ENCODE measurements at places on chromosomes 12 and 14.

DNA sequence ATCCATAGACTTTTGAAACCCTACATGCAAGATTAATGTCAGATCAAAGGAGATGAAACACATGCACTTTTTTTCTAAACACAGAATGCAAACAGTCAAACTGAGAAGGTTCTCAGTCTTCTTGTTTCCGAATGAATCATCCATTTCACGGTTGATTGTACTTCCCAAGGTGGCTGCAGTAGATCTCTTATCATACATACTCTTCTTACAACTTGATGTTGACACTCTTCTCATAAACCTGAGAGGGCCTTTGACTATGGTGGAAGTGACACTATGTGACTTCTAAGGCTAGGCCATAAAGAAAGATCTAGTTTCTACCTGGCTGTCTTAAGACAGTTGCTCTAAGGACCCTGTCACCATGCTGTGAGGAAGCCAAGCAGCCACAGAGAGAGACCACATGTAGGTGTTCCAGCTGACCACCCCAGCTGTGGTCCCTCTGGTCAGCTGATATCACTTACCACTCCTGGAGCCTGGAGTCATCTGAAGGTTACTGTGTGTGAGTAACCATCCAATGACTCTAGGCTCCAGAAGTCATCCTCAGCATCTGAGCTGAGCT lies 67.2 kb upstream of the HMGA2 start:
- DNase-seq = no peak

DNA sequence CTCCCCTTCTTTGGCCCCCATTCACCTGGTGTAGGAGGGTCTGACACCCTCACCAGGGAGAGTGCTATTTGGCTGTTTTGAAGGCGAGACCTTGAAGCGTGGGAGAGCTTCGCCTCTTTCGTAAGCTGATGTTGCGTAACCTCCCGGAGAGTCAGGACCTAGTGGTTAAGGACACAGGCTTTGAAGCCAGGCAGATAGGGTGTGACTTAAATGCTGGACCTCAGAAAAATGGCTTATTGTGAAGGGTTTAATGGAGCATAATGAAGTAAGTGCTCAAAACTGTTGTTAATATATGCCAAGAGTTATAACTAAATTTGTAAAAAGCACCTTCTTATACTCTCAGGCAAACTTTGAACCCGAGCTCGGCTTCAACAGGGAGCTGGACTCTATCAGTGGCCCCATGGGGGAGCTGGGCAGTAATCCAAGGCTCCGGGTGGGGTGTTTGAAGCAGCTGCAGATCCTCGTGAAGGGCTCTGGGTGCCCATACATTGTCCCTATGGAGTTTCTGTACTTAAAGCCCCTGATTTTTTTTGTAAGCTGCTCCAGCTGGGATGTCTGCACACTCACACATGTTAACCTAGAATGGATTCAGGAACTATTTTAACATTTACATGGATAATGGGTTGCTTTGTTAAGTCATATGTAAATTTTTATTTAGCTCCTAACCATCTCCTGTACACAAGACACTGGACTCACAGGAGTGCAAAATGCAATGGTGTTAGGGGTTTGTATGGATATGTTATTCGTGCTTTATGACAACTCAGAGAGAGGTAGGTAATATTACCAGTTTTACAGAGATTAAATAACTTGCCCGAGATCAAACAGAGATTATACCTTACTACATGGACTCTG lies 26.0 kb downstream of the PPFIBP1 start:
- DNase-seq = peak; percentile 31

DNA sequence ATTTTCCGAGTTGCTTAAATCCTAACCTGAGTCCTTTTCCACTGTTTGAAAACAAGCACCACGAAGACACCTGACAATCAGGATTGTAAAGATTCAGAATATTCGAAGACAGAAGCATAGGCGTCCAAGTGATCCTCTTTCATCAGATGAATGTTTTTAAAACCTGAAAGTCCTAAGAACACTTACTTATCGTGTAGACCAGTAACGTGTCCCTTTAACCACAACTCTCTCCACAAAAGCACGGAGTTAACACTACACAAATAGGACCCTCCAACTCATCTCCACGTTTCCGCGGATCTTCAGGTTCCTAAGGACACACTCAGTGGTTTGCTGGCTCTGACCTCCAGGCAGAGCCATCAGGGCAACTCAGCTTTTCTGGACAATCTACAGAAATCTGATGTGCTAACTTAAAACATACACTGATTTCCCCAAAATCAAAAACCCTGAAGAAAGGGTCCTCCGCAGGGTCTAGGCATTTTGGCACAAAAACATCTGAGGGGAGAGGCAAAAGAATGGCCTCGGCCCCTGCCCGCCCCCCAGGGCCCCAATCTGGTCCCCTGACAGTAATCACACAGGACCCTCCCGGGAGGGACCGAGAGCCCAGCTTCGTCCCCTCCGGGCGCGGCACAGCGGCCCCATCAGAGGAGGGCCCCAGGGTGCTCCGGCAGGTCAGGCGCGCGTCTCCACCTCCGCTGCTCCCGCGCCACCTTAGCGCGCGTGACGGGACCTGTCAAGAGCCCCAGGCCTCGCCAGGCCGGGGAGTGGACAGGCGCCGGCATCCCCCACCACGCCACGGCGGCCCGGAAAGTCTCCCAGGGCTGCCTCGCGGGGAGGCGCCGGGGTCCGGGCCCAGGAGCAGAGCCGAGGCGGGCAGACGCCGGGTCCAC lies 925 bp downstream of the DICER1 start:
- no peak for DNase-seq

DNA sequence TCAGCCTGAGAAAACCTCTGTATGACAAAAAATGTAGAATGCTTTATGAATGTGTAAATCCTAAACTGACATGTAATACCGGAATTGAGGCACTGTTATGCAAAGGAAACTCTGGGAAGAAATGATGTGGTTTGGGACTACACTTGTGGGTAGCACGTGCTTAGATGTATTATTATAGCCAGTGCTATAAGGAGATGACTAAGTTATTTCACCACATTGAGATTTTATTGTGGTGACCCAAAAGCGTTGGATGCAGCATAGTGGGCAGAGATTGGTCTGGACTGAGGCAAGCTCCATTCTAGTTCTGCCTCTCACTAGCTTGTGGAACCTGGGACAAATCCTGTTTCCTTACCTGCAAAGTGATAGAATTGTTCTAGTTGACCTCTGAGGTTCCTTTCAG lies 172.2 kb downstream of the SNAPC1 start:
- no peak for DNase-seq

GRCh38 chr14:78851189-78851588 lies 681.0 kb downstream of the NRXN3 start:
- DNase-seq = no peak

GRCh38 chr12:48247181-48247966 lies 44.3 kb upstream of the OR10AD1 start:
- DNase-seq = no peak

GRCh38 chr12:114190971-114191370 lies 215.0 kb downstream of the TBX5 start:
- DNase-seq = no peak

GRCh38 chr14:101073598-101073965 lies 170.1 kb upstream of the RTL1 start:
- DNase-seq = peak; percentile 59

DNA sequence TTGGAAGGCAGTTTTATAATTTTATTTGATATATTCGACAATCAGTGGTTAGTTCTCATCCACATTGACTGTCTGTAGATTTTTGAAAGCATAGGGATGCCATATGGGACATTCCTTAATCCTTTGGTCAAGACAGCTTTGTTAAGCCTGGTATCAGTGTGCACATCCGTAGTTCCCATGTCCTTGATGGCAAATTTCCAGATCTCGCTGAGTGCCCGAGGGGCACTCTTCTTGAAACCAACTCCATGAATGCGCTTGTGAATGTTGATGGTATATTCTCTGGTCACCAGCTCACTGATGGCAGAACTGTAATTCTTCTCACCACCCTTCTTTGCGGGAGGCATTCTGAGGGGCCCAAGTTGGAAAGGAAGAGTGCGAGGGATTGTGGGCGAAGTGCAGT lies 6.1 kb upstream of the DENND5B start:
- DNase-seq = no peak

DNA sequence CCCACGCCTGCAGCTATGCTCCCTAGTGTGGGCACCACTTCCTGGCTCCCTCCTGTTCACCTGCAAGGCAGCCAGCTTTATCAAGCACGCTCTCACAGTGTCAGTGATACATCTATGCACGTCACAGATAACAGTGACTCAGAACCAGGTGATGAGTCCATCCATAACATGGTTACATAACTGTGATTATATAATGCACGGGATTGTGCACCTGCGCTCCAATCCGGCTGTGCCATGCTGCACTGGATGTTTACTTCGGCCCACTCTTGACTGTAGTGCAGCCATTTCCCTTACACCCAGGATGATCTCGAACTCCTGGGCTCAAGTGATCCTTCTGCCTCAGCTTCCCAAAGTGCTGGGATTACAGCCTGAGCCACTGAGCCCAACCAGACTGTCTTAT lies 38.4 kb upstream of the CEP83 start:
- no peak for DNase-seq
